ENCODE measurements at places on chromosomes 11 and 22.

DNA sequence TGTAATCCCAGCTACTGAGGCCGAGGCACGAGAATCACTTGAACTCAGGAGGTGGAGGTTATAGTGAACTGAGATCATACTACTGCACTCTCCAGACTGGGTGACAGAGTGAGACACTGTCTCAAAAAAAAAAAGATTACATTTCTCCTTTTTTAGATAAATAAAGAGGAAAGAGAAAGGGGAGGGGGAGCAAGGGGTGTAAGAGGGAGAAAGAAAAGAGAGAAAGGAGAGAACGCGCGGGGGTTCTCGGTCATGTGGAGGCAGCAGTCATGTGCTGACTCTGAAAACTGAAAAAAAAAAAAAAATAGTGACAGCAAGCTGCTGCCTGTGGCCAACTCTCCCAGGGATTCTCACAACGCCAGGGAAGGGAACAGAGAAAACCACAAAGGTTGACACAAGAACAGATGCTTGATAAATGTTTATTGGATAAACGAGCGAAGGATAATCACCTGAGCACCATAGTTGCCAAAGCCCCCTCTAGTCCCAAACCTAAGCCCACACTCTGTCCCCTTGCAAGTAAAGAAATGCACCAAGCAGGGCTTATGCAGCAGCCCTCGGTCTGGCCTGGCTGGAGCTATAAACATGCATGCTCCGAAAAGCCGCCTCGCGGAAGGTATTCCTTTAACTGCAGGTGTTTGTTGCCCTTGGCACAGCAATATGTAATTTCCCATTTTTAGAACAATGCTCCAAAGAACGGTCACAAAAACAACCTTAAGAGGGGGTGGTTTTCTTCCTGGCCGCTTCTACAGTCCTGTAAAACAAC is 14.5 kb downstream of the SCGB1A1 start:
- no peak for DNase-seq

DNA sequence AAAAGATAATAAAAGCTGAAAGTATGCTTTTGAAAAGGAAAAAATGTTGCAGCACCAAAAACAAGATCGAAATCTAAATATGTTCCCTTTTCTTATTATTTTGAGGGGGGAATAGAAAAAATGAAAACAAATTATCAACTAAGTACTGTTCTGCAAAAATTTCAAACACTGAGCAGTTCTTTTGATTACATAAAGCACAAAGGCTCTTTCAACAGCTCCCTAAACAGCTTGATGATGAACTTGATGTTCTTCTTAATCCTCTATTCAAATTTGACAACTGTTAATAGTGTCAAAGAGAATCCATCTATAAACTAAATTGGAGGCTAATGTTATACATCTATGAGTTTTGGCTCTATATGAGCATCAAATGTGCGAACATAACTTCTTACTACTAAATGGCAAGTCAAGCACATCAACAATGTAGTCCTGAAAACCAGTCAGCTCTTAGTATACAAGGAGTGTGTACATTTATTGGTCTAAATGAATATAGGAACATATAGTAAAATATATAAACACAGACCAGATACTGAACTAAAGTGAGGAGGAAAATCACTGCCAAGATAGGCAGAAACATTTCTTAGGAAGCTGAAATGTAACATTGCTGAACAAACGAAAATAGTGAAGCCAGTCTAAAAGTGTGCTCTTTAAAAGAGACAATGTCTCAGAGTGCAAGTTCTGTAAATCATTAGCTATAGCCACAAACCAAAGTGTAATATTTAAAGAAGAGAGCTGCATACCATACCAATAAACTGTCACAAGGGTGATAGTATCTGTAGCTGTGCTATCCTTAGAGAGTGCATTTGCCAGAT is 94.3 kb downstream of the SOX6 start:
- DNase-seq = no peak

DNA sequence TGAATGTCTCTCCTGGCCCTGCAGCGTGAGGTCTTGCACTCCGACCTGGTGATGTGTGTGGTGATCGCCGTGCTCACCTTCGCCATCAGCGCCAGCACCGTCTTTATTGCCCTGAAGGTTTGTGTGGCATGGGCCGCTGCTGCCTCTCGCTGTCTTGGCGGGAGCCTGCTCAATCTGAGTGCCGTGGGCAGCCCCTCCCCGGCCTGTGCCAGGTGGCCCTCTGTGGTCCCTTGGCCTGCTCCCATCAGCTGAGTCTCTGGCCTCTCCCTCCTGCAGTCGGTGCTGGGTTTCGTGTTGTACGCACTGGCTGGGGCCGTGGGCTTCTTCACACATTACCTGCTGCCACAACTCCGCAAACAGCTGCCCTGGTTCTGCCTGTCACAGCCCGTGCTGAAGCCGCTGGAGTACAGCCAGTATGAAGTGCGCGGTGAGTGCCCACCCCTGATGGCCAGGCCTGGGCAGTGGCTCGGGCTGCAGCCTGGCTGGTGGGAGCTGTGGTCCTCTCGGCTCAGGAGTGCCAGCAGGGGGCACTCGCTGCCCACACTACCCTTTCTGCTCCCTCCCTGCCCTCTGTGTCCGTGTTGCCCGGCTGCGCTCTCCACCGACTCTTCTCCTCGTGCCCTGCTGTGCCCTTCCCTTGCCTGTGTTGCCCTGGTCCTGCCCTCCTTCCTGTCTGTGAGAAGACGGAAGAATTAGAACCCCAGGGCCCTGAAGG is 10.2 kb downstream of the PCNX3 start:
- peak; percentile 51 for DNase-seq

DNA sequence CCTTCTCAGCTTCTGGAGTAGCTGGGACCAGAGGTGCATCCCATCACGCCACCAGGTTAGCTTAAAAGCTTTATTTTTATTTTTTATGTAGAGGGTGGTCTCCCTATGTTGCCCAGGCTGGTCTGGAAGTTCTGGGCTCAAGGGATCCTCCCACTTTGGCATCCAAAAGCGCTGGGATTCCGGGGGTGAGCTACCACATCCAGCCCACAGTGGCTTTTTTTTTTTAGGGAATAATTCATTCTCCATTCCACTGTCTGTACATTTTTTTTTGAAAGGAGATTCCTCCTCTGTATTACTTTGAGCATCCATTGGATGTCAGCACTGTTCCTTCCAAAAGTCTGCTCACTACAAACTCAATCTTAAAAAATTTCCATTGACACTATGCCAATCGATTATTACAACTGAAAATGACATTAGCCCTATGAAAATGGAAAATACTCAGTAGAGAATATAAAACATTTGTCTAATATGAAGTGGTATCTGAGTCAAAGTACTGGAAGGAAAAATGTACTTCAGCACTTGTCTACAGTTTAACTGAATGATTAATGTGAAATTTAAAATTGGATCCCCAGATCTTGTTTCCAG is 1.3 kb upstream of the LPXN start:
- DNase-seq = peak; percentile 73

DNA sequence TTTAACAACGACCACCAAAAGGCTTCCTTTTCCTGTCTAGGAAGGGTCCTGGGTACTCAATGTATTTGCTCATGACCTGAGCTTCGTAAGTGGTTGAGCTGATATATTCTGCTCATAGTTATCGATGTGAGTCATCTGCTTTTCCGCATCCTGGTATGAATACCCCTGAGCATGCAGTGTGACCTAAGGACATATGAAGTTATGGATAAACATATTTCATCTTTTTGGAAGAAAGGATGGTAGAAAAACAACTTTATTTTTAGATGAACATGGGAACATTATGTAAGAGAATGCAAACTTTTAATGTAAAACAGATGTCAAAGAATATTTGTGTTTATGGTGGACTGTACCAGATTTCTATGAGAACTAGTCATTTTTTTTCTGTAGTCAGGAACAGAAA is 28.4 kb downstream of the TRPC6 start:
- DNase-seq = no peak

DNA sequence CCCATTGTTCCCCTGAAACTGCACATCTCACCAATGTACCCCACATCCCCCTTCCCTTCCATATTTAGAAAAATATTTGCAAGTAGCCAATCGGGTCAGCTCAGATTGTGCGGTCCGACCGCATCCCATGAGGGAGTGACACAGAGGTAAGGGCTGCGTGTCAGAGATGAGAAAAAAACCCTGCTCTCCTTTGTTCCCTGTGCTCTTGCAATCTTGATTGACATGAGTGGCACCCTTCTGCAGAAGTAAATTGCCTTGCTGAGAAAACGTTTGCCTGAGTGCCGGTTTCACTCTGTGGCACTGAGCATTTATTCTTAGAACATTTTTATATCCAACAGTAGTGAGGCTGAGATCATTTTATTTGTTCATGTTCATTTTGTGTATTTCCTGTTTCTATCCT is 81.6 kb upstream of the CCDC90B start:
- no peak for DNase-seq

GRCh38 chr22:32307617-32308016 is 50.0 kb upstream of the RFPL3 start:
- DNase-seq = no peak

- DNase-seq = no peak
Observed at GRCh38 chr11:32953700-32954099, 61.1 kb downstream of the QSER1 start.

- no peak for DNase-seq
Observed at GRCh38 chr22:19548964-19549363, 24.8 kb upstream of the CLDN5 start.

DNA sequence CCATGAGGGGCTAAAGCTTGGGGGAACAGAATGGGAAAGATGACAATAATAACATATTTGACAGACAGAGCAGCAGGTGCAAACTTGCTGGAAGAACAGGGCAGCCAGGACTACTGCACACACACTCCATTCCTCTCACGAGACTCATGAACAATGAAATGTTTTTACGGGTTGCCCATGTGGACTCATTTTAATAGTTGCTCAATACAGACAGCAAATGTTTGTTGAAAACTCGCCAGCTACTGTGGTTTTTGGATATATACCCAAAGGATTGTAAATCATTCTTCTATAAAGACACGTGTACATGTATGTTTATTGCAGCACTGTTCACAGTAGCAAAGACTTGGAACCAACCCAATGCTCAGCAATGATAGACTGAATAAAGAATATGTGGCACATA is 10.3 kb downstream of the SYT13 start:
- peak; percentile 71 for DNase-seq

DNA sequence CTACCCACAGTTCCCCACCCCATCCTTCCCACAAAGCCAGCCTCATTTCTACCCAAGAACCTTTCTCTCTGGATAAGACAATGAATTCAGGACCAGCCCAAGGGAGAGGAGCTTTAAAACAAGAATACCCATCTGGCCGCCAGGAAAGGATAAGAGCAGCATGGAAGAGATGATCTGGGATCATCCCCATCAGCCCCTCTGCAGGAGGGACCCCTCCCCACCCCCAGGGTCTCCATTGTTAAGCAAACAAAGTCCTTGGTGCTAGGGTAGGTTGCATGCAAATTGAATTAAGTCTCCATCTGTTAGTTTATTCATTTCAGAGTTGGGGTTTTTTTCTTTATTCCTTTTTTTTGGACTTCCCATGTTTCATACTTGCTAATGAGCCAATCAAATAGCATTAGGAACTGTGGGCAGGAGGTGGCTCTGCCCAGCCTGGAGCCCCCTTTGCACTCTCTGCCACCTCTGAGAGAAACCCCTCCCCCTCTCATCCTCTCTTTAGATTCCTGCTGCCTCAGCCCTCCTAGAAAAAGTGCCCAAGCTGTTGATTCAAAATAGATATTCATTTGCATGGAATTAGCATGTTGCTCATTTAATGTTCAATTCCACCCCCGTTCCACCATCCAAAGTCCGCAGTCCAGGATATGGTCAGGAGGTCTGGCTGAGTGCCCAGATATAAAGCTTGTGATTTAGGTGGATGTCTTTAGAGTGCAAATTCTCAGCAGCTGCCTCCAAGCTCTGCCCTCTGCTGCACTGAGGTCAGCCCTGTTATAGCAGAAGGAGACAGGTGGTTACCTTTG is 138.5 kb upstream of the NCAM1 start:
- DNase-seq = no peak

DNA sequence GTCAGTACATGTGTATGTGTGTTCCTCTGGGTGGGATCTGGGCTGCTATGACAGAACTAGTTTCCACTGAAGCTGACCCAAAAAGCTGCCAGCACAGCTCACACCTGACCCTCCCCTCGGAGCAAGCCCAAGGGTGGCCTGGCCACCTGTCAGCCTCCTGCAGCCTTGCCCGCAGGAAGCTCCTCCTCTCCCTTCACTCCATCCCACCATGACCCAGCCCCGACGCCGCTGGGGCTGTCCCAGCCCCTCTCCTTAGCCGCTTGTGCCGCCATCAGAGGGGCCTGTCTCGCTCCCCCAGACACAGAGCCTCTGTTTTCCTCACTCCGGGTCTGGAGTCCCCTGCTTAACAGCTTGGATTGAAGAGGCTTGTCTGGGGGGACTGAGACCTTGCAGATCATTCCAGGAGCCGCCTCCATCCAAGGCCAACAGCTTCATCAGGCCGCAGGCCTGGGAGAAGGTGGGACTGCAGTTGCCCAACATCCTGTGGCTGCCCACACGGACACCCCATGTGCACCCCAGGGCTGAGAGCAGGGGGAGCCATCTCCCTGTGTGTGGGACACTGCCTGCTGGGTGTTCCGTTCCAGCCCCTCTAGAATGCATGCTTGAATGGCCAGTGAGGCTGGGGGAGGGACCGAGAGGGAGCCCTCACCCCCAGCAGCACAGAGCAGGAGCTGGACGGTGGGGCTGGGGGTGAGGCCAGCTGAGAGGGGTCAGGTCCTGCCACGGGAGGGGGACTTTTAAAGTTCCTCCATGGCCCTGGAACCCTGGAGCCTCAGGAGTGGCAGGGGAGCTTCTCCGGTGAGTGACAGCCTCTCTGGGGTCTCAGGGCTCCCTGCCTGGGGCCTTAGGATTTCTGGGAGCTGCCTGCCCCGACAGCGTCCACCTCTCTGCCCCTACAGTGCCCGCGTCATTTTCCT is 696 bp downstream of the MRGPRF start:
- DNase-seq = no peak

DNA sequence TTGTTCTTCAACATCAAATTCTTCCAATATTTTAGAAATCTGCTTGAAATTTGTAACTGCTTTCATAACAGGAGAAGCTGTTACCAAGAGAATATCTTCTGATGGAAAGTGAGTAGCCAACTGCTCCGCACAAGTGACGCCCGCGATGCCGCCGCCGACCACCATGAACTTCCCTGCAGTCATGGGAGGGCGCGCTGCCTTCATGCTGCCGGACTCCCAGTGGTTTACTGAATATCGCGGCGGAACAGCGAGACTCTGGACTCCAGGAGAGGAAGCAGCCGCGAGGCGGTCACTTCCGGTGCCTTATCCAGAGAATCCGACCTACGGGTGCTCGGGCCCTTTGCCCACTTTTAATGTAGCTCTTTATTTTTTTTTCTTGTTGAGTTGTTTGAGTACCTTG is 190.6 kb downstream of the GUCY1A2 start:
- DNase-seq = no peak

GRCh38 chr11:113974741-113975470 is at the start of gene HTR3A:
TSS of gene HTR3A (plus strand) at chr11:113975108. CDS start at chr11:113975326, 218 bp downstream.
- no peak for DNase-seq
